ENCODE measurements at places on chromosomes 16 and 17. TPM values are rescaled to one million over a fixed set of nuclear protein-coding genes. Genes with fewer than 3 reads are reported as not detected.

GRCh38 chr16:28149011-28149888 is 62.5 kb downstream of the XPO6 start:
- no peak overlapping the region for H3K4me3 ChIP-seq
- no peak overlapping the region for H3K27ac ChIP-seq
- H3K4me1 ChIP-seq = no peaks in the 10 kb centered on the region
- no peaks in the 10 kb centered on the region for H3K36me3 ChIP-seq
- DNase-seq = no peak

GRCh38 chr16:53048139-53048915 is 4.4 kb downstream of the CHD9NB start:
- no peaks in the 10 kb centered on the region for H3K36me3 ChIP-seq
- H3K4me1 ChIP-seq = peaks cover 17% of the 10 kb centered on the region
- peak; percentile 54 for DNase-seq
- no peaks in the 10 kb centered on the region for H3K27me3 ChIP-seq
- H3K27ac ChIP-seq = no peak overlapping the region

DNA sequence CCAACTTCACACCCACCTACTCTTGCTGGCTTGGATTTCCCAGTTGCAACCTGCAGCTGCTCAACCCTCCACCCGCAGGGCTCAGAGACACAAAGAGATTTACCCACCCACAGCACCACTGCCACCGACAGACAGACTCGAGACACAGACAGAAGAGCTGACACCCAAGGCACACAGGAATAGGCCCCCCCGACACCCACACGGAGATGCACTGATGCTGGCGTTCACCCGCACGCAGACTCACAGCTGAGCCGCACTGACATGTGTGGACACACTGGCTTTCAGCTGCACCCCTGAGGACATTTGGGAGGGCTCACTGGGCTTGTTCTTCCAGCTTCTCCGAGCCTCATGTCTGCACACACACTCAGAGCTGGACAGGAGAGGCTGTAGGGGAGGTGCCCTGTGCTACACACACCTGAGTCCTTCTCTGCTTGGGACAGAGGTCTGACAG is 8.2 kb downstream of the STX1B start:
- H3K27ac ChIP-seq = no peak overlapping the region
- H3K4me3 ChIP-seq = no peak overlapping the region

GRCh38 chr16:4976611-4977145 is 18.5 kb downstream of the SEC14L5 start:
- H3K27me3 ChIP-seq = no peaks in the 10 kb centered on the region
- no peaks in the 10 kb centered on the region for H3K36me3 ChIP-seq
- no peak overlapping the region for H3K4me3 ChIP-seq
- no peak overlapping the region for H3K27ac ChIP-seq
- no peak for DNase-seq
- no peaks in the 10 kb centered on the region for H3K4me1 ChIP-seq

DNA sequence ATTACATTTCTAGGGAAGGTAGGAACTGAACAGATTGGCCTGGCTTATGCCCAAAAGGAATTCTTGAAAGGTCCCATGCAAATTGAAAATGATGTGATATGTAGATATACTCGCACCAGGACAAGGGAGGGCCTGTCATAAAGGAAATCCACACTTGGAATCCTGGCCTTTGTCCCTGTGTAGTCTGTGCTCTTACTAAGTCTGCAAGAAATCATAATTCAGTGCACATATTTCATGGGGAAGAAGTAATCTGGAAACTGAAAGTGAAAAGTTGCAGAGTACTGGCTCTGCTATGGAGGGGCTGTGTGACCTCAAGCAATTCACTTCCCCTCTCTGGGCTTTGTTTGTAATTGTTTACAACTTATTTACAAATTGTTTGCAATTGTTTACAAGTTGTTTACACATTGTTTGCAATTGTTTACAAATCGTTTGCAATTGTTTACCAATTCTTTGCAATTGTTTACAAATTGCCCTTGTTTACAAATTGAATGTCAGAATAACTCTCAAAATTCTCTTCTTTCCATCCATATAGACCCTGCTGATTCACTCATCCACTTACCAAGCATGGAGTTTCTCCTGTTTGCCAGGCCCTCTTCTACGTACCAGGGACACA is 12.9 kb downstream of the SCNN1G start:
- no peak overlapping the region for H3K4me3 ChIP-seq
- H3K27ac ChIP-seq = no peak overlapping the region
- no peak for DNase-seq
- no peaks in the 10 kb centered on the region for H3K4me1 ChIP-seq

- no peak overlapping the region for H3K4me3 ChIP-seq
- no peak overlapping the region for H3K27ac ChIP-seq
- no peaks in the 10 kb centered on the region for H3K4me1 ChIP-seq
- H3K27me3 ChIP-seq = no peaks in the 10 kb centered on the region
- no peaks in the 10 kb centered on the region for H3K36me3 ChIP-seq
These were observed 52.6 kb downstream of the RBFOX3 start for GRCh38 chr17:79558091-79558900.

DNA sequence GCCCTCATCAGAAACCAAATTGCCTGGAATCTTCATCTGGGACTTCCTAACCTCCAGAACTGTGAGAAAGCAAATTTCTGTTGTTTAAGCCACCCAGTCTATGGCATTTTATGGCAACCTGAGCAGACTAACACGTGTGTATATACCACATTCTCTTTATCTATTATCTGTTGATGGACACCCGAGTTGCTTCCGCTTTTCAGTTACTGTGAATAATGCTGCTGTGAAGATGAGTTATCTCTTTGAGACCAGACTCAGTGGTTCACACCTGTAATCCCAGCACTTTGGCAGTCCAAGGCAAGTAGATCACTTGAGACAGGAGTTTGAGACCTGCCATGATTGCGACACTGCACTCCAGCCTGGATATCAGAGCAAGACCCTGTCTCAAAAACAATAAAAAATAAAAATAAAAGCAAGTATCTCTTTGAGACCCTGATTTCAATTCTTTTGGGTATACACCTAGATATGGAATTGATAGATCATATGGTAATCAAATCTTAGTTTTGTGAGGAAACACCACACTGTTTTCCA is 27.2 kb upstream of the CNEP1R1 start:
- no peaks in the 10 kb centered on the region for H3K27me3 ChIP-seq
- no peak for DNase-seq

DNA sequence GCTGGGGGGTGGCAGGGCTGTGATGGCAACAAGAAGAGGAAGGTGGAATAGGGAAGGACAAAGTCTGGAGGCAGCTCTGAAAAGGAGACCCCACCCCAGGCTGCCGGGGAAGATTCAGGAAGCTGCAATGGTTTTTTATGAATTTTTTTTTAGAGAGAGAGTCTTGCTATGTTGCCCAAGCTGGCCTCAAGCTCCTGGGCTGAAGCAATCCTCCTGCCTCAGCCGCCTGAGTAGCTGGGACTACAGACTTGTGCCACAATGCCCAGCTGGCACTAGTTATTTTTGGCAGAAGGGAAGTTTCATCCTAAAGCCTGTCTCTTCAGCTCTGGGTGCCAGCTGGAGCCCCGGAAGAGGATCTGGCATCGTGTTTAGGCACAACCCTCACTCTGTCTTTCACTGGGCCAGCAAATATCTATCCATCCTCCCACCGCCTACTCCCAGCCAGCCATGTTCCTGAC is 1.3 kb upstream of the CES3 start:
- DNase-seq = no peak
- H3K36me3 ChIP-seq = no peaks in the 10 kb centered on the region
- no peaks in the 10 kb centered on the region for H3K4me1 ChIP-seq
- no peak overlapping the region for H3K27ac ChIP-seq

GRCh38 chr16:82195917-82196494 is 26.0 kb upstream of the MPHOSPH6 start:
- H3K4me3 ChIP-seq = no peak overlapping the region
- H3K27ac ChIP-seq = no peak overlapping the region
- no peaks in the 10 kb centered on the region for H3K27me3 ChIP-seq

- H3K27me3 ChIP-seq = no peaks in the 10 kb centered on the region
- no peaks in the 10 kb centered on the region for H3K4me1 ChIP-seq
- H3K27ac ChIP-seq = no peak overlapping the region
- no peak for DNase-seq
- no peak overlapping the region for H3K4me3 ChIP-seq
These were observed 199.8 kb downstream of the CYLD start for GRCh38 chr16:50941681-50942080.

DNA sequence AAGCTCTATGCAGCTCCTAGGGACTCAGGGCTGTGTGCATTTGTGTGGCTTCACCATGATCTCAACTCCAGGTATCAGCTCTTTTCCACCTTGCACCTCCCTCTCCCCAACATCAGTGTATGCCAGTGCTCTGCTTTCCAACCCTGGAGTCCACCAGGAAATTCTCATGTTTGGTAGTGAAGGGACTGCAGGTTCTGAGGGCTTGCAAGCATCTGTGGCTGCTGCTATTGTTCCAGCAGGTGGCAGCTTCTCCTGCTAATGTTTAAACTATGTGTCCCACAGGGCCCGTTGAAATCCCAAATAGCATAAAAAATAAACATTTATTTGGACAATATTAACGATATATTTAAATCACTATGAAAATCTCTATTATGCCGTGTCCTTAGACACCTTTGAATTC is 82.0 kb downstream of the RGS9 start:
- no peak for DNase-seq
- peaks cover 24% of the 10 kb centered on the region for H3K4me1 ChIP-seq
- no peaks in the 10 kb centered on the region for H3K36me3 ChIP-seq
- no peaks in the 10 kb centered on the region for H3K27me3 ChIP-seq

GRCh38 chr16:22348291-22348690 is 26.1 kb downstream of the CDR2 start:
- H3K36me3 ChIP-seq = peaks cover 4% of the 10 kb centered on the region
- no peak overlapping the region for H3K27ac ChIP-seq
- H3K4me3 ChIP-seq = no peak overlapping the region
- H3K4me1 ChIP-seq = peaks cover 17% of the 10 kb centered on the region
- no peaks in the 10 kb centered on the region for H3K27me3 ChIP-seq

DNA sequence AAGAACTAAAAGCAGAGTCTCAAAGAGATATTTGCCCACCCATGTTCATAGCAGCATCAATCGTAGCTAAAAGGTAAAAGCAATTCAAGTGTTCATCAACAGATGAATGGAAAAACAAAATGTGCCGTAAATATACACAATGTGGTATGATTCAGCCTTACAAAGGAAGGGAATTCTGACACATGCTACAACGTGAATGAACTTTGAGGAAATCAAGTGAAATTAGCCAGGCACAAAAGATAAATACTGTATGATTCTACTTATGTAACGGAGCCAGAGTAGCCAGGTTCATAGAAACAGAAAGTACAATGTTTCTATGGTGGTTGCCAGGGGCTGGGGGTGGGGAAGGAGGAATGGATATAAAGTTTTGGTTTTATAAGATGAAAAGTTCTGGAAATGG is 57.8 kb upstream of the IL34 start:
- H3K27ac ChIP-seq = no peak overlapping the region
- H3K4me1 ChIP-seq = no peaks in the 10 kb centered on the region
- H3K27me3 ChIP-seq = no peaks in the 10 kb centered on the region
- no peaks in the 10 kb centered on the region for H3K36me3 ChIP-seq
- no peak for DNase-seq
- no peak overlapping the region for H3K4me3 ChIP-seq

The CD300E gene
- not detected for total RNA-seq

The LRRC45 gene
- 33.2 TPM for total RNA-seq

The SPNS2 gene
- 1.00 TPM for total RNA-seq

The KRTAP9-4 gene
- total RNA-seq = not detected

The NXN gene
- total RNA-seq = 68.4 TPM

The MPP3 gene
- total RNA-seq = 7.9 TPM

The MYADML2 gene
- total RNA-seq = not detected

The SPAG7 gene
- total RNA-seq = 20.5 TPM

The TP53TG3F gene
- not detected for total RNA-seq

Data from Caco-2 (cell line).